ENCODE measurements at places on chromosomes 16 and 17. TPM values are rescaled to one million over a fixed set of nuclear protein-coding genes. Genes with fewer than 3 reads are reported as not detected.

ABCA3 gene
- total RNA-seq, result 22.3 TPM

PIK3R5 gene
- total RNA-seq, result 0.78 TPM

BEAN1 gene
- not detected for total RNA-seq

P2RX1 gene
- total RNA-seq, result 15.3 TPM

KRT40 gene
- not detected for total RNA-seq

SLC47A2 gene
- not detected for total RNA-seq

UBFD1 gene
- 68.1 TPM for total RNA-seq

SLC5A11 gene
- not detected for total RNA-seq

ABCA9 gene
- not detected for total RNA-seq

DNA sequence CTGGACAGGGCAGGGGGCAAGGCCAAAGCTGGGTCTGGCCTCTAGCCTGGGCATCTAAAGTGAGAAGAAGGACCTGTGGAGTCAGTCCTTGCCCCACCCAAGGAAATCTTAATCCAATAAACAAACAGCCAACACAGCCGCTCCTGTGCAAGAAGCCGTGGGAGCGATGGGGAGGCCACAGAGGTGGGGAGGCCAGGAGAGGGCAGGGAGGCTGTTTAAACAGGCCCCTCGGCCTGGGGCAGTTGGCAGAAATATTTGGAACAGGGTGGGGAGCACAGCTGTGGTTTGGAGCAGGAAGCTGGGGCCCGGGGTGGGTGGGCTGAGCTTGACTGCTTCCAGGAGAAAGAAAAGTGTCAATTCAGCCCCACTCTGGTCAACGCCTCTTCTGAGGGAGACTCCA is 5.3 kb downstream of the ZNF385C start:
- no peak for DNase-seq

DNA sequence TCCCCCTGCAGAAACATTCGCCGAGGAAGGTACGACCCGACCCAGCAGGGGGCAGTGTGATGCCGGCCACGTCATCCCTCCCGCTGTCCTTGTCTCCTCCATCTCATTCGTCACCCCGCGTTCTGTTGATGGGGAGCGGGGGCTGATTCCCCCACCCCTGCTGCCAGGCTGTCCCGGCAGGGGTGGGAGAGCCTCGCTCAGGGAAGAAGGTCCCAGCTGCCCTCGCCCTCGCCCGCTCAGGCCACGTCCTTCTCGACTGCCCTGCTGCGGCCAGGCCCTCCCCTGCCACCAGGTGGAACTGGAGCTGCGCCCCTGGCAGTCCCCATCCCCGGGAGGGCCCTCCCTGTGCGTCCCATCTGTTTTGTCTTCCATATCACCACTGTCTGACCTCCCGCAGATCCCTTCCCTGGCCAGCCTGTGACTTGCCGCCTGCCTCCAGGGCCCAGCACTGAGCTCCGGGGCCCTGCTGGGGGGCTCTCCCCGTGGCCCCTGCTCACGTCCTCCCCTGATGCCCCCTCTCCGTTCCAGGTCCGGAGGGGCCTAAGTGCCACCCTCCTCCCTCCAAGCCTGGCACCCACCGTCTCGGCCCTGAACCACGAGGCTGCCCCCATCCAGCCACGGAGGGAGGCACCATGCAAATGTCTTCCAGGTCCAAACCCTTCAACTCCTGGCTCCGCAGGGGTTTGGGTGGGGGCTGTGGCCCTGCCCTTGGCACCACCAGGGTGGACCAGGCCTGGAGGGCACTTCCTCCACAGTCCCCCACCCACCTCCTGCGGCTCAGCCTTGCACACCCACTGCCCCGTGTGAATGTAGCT is 20.6 kb downstream of the ADAM11 start:
- DNase-seq, result peak; percentile 86

DNA sequence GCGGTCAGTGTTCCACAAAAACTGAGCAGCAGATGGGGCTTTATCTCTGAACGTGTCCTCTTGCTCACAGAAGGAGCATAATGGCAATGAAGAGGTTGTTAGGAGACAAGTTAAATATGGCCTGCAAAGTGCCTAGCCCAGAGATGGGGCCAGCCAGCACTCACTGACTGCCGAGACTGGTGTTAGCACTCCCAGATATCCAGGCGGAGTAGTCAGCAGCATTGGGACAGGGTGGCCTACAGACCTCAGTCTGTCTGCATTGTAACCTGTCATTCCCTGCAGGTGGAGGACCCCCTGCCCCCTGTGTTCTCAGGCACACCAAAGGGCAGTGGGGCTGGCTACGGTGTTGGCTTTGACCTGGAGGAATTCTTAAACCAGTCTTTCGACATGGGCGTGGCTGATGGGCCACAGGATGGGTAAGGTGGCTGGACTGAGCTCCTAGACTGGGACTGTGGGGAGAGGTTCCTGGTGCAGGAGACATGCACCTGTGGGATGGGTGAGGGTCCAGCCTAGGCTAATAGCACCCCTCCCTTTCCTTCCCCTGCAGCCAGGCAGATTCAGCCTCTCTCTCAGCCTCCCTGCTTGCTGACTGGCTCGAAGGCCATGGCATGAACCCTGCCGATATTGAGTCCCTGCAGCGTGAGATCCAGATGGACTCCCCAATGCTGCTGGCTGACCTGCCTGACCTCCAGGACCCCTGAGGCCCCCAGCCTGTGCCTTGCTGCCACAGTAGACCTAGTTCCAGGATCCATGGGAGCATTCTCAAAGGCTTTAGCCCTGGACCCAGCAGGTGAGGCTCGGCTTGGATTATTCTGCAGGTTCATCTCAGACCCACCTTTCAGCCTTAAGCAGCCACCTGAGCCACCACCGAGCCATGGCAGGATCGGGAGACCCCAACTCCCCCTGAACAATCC is 4.2 kb downstream of the MFAP4 start:
- no peak for DNase-seq

DNA sequence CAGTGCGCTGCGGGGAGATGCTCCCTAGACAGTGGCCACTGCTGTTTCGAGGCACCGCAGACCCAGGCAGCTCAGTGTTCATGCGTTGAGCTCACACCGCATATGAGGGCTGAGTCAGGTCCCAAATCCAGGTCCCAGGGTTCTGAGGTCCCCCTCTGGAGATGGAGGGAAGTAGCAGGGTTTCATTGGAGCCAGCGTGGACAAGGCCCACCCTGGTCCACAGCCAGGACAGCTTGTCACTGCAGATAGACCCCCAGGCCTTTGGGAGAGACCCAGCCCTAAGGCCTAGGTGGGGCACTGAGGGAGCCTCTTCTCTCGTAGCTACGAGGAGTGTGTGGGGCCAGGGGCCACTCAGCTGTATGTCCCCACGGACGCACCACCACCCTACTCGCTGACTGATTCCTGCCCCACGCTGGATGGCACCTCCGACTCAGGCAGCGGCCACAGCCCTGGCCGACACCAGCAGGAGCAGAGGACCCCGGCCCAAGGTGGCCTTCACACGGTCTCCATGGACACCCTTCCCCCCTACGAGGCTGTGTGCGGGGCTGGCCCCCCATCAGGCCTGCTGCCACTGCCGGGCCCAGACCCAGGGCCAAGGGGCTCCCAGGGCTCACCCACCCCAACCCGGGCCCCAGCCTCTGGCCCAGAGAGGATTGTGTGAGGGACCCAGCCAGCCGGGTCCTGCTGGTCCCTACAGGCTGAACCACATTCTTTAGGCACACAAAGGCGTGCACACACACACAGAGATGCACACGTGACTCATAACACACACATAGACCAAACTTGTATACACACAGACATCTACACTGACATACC is 53.4 kb downstream of the BEAN1 start:
- no peak for DNase-seq

GRCh38 chr17:2755891-2756724 is 6.7 kb upstream of the CCDC92B start:
- peak; percentile 17 for DNase-seq

DNA sequence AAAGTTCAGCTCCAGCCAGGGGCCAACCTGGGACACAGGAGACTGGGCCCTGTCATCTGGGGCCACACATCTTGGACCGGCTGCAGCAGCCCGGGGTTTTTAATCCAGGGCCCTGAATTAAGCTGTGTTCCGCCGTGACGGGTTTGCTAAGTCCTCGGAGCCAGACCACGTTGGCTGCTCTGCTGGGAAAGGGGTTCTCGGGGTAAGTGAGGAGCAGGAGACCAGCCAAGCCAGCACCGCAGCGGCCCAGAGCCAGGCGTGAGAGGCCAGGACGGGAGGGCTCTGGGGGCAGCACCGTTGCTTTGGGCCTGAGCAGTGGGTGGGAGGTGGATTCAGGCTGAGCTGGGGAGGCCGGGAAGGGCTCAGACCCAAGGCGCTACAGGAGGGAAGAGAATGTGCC is 31.3 kb upstream of the CBX4 start:
- DNase-seq, result no peak

GRCh38 chr16:3988824-3989223 is 108.3 kb upstream of the CREBBP start:
- DNase-seq, result no peak

GRCh38 chr16:85185303-85186100 is 73.2 kb upstream of the CIBAR2 start:
- DNase-seq, result no peak

GRCh38 chr17:64356304-64356686 is 34.4 kb downstream of the PECAM1 start:
- DNase-seq, result no peak

DNA sequence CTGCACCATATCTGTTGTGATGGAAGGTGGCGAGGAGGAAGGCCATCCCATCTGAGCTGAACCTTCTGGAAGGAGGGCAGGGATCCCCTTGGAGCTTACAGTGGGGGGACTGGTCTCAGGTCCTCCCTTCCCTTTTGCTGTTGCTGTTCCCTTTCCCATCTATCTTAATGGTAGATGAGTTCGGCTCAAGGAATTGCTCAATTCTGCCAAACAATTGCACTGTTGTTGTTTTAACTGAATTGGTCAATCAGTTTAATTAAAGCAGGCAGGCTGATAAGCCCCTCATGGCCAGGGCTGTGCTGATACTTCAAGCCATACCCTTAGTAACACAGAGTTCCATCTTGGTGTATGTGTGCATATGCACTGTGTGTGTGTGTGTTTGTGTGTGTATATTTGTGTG is 220.4 kb upstream of the FOXF1 start:
- no peak for DNase-seq

- DNase-seq, result no peak
Measured at GRCh38 chr17:45020354-45021138, 30.9 kb downstream of the DCAKD start.

GRCh38 chr17:68513932-68514331 is 1.7 kb downstream of the PRKAR1A start:
- DNase-seq, result no peak

Data from K562 (cell line).